Stimulated activated CD4-positive, alpha-beta T cell treated with anti-CD3 and anti-CD28 coated beads, Interleukin-12 subunit alpha, Interleukin-12 subunit beta, amount 100 ng/mL, for 24 hours (primary cell): ENCODE measurements at places on chromosomes 16 and 17.

GRCh38 chr17:58381124-58382035 lies 29.4 kb upstream of the SUPT4H1 start:
- no peak for DNase-seq

DNA sequence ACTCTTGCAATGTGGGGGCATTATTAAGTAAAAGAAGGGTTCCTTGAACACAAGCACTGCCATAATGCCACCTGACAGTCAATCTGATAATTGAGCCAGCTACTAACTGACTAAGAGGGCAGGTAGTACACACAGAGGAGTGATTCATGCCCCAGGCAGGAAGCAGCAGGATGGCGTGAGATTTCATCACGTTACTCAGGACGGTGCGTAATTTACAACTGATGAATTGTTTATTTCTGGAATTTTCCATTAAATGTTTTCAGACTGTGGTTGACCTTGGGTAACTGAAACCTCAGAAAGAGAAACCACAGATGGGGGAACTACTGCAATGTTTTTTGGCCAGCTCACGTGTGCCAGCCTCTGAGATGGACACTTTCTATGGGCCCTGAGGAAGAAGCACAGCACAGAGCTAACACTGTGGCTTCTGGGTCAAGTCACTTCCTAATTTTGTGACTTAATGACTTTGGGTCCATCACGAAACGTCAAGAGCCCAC lies 46.7 kb downstream of the C17orf67 start:
- DNase-seq: peak; percentile 26

DNA sequence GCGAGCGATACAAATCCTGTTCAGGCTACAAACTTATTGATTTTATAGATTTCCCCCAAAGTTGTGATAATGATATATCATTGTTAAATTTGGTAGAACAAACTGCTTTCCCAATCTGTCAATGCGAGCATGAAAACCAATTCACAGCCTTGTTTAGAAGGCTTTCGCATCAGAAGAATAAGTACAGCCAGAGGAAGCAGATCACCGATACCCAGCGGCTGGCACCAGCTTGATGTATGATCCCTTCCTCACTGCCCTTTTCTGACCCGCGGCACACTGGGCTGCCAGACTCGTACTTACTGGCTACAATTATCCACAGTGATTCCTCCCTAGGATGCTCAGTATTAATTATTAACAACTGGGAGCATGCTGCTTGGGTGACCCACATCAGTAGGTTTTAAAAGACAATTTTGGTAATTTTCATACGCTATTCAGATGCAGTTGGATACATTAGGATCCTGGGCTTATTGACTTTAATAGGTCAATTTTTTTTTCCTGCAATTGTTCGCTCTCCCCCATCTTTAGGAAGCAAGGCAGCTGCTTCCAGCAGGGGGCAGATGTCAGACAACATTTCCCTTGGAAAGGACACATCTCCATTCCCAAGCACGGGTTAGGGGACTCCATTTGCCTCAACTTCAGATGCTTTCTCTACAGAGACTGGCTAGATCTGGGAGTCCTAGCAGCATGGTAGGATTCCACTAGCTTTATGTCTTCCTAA lies 582.7 kb upstream of the PSMD7 start:
- no peak for DNase-seq

DNA sequence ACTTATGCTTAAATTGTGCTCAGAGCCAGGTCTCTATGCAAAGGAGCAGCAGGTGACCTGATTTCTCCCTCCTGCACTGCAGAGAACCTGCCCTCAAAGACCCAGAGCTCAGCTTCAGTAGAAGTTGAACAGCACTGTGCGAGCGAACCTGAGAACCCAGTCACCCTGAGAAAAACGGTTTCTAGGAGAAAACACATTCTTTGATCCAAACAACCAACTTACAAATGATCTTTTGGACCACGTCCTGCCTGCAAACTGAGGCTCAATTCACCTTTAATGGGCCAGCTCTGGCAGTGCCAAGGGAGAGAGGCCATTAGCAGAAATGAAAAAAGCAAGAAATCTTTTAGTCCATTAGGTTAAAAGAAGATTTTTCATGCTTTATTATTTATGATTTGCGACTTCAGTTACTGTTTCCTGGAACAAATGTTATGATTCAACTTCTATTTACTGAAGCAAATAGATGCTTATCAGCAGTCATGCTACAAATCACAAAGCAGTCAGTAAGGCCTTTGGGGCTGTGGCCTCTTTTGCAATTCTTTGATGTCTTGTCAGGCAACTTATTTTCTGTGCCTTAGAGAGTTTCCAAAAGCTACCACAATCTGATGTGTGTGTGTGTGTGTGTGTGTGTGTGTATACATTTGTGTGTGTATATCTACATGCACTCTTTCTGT lies 65.7 kb upstream of the LRRC37A3 start:
- no peak for DNase-seq

DNA sequence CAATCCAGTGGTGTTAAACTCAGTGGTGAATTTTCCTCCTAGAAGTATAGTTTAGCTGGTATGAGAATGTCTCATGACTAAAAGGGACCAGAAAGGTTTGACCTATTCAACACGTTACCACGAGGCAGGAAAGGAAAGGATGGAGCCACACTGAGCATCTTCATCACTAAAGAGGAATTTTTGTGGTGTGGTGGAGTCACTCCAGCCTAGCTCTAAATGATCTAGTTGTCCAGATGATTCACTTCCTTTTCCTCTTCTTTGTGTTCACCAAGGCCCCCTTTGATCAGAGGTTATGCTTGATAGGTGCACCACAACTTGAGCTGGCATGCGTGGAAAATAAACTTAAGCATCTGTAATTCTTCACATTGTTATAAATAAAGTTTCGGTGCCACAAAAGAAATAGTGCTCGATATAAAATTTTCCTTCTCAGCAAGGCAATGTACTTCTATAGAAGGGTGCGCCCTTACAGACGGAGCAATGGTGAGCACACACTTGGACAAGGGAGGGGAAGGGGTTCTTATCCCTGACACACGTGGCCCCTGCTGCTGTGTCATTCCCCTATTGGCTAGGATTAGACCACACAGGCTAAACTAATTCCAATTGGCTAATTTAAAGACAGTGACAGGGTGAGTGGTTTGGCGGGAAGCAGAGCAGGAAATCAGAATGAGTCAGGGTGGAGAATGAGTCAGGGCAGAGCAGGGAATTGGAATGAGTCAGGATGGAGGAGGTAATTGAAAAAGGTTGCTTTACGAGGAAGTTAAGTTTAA lies 254.6 kb downstream of the HS3ST3A1 start:
- no peak for DNase-seq

- DNase-seq: no peak
Measured at GRCh38 chr16:4190712-4191333, 51.1 kb downstream of the SRL start.

DNA sequence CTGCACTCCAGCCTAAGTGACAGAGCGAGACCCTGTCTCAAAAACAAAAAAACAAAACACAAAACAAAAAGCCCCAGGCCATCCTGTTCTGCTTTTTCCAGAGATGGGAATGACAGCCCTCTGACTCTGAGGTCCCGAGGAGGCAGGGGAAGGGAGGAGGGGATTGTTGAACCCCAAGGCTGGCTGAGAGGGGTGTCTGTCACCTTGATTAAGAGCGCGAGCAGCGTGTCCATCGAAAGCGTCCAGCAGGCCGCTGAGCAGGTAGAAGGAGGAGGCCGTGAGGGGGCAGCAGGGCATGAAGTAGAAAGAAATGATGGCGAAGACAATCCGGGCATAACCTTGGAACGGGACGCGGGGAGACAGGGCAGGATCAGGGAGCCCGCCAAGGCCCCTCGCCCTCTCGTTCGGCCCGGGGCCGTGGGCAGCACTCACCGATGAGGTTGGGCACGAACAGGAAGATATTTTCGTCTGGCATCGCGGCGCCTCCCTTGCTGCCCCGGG lies 593 bp downstream of the CDIPT start:
- no peak for DNase-seq

- DNase-seq: no peak
Measured at GRCh38 chr17:19296786-19297778, 59.9 kb downstream of the EPN2 start.

- DNase-seq: no peak
Measured at GRCh38 chr16:67445913-67446907, 15.3 kb downstream of the HSD11B2 start.

DNA sequence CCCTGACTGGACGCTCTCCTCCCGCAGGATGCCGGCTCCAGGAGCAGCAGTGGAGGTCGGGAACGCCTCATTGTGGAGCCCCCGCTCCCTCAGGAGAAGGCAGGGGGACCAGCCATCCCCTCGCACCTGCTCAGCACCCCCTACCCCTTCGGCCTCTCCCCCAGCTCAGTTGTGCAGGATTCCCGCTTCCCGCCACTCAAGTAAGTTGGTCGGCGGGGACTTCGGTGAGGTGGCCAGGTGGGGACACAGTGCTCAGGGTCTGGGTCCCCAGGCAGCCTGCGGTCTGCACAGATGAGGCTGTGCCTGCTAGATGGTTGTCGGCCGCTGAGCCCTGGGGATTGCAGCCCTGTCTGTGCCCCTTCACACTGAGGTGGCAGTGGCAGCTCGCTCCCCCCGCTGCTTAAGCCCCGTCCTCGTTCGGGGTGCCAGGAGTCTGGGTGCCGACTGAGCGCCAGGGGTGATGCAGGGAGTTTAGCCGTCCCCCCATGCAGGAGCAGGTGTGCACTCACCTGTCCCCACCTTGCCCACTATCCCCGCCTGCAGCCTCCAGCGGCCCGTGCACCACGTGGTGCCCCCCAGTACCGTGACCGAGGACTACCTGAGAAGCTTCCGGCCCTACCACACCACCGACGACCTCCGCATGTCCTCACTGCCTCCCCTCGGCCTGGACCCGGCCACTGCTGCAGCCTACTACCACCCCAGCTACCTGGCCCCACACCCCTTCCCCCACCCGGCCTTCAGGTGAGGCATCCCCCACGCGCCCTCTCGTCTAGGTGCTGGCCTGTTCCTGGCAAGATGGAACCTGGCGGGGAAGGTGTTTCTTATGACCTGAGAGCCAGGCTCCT lies 34.3 kb downstream of the GINS2 start:
- DNase-seq: no peak

GRCh38 chr16:85765767-85766166 lies 14.9 kb upstream of the C16orf74 start:
- no peak for DNase-seq
